Neural progenitor cell (in vitro differentiated cells): ENCODE measurements at places on chromosomes 7 and 10. TPM values are rescaled to one million over a fixed set of nuclear protein-coding genes. Genes with fewer than 3 reads are reported as not detected.

The UNCX gene
- not detected in 2 replicates for total RNA-seq

The SLC16A12 gene
- total RNA-seq, result not detected in 2 replicates

The CAMK2B gene
- total RNA-seq, result 0.09 and 0.31 TPM in 2 replicates

The LDB3 gene
- 0.03 TPM in 1 of 2 replicates, not detected in the other for total RNA-seq
